T47D (cell line): ENCODE measurements at places on chromosomes 1 and 21.

- DNase-seq, result no peak
Observed at GRCh38 chr1:209038735-209039134, 544.8 kb upstream of the CAMK1G start.

GRCh38 chr1:218459878-218460711, 115.0 kb downstream of the TGFB2 start:
- peak; percentile 89 for DNase-seq

DNA sequence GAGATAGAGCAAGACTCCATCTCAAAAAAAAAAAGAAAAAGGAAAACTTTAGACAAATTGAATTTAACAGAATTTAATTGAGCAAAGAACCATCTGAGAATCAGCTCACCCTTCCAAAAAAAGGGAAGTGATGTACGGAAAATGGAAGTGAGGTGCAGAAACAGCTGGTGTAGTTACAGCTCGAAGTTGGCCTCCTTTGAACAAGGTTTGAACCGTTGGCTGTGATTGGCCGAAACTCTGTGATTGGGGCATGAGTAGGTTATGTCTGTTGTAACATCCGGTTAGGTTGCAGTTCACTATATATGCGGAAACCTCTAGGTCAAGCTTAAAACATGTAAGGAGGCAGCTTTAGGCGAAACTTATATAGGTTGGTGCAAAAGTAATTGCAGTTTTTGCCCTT, 97.9 kb upstream of the KIF26B start:
- no peak for DNase-seq

GRCh38 chr1:85692730-85693314, 15.4 kb downstream of the ZNHIT6 start:
- DNase-seq, result peak; percentile 53

DNA sequence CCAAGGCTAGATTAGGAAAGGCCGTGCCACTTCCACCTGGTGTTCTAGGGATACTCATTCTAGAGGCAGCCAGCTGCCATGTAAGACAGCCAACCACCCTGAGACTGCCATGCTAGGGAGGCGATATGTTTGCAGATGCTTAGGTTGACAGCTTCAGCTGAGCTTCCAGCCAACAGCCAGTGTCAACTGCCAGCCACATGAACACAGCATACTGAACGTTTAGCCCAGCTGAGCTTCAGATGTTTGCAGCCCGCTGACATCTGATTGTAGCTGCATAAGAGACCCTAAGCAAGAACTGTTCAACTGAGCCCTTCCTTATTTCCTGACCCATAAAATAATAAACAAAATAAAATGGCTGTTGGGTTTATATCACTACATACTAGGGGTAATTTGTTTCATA, 5.0 kb upstream of the KCNC4 start:
- DNase-seq, result no peak

DNA sequence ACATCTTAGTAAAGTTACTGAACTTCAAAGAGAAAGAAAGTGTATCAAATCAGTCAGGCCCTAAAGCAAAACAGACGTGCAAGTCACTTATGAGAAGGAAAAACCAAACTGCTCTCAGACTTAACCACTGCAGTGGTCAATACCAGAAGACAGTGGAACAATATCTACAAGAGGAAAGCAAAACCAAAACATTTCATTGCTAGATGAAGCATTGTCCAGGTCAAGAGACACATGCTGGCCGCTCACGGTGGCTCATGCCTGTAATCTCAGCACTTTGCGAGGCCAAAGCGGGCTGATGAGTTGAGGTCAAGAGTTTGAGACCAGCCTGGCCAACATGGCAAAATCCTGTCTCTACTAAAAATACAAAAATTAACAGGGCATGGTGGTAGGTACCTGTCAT, 82.0 kb upstream of the MROH9 start:
- no peak for DNase-seq

DNA sequence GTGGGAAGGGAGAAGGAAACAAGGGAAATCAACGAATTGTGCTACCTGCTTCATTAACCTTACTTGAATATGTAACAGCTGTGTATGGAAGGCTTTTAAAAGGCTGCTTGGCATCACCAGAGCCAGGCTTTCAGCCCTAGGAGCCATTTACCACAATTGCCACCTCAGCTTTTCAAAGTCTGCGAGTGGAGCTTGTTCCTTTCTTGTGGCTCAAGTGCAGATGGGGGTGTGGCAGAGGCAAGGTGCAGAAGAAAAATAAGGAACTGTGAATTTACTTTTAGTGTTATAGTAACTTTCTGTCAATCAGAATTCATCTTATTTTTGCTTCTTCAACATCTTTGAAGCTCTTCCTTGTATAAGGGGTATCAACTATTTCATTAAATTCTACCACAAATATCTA, 17.6 kb downstream of the CLCA2 start:
- DNase-seq, result no peak

DNA sequence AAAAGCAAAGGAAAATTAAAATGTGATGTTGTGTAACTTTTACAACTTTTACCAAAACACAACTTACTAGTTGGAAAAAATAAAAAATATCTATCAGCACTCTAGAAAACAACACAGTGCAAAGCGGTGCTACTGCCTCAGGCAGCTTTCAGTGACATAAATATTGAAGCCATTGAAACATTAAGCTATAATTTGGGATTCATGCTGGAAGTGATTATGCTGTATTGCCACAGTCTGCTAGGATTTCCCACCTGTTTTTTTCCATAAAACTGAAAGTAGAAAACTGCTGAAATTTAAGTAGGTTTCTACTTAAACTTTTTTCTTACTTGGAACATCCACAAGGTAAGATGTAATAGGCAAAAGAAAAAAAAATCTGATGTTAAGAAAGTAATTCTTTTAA, 674.4 kb downstream of the KCNT2 start:
- DNase-seq, result no peak

DNA sequence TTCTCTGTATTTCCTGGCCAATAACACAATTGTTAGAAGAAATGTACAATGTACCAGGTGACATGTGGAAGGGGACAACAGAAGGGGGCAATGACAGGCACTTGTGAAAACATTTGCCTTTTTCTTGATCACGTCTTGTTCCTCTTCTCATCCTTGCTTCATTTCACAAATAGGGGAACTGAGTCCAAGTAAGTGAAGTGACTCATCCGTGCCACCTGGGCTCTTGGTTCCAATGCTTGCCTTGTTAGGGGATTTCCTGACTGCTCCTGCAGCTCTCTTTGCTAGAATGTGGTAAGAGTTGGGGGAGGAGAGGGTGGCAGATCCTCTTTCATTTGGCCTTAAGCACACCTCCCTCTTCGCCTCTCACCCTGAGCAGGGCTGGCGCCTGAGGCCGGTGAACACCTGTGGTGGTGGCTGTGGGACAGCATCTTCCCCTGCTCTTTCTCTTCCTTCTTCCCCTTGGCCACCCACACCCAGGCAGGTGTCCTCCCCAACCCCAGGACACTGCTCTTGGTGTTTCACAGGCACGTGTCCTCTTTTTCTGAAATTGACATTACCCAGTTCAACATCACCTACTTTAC, 2.2 kb upstream of the RHEX start:
- DNase-seq, result peak; percentile 25

DNA sequence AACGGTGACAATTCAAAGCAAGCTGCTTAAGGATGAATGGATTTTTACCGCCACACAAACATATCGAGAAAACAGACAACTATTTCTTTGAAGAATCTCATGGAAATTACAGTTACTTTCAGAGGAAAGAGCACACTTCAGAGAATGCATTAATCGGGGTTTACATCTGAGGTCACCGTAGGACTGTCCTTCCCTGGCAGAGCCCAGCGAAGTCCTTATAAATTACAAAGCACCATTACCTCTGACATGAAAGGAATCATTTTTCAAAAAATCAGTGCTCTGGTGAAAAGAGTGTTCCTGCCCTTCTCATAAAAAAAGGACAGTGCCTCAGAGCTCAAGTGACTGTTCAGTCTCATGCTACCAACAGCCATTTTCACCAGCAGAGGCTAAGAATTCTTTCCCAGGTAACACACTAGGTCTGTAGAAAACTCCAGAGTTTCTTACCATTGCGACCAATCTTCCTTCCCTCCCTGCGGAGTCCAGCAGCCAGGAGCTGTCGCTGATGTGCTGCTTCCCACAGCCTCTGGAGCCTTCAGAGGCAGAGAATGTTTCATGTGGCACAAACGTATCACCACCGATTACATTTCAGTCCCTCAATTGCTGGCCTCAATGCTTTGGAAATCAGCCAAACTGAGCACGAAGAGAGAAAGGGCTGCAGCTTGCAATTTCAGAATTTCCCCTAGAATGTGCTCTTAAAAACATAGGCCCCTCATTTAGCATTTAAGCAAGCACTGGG, 75.4 kb downstream of the PLD5 start:
- DNase-seq, result no peak

DNA sequence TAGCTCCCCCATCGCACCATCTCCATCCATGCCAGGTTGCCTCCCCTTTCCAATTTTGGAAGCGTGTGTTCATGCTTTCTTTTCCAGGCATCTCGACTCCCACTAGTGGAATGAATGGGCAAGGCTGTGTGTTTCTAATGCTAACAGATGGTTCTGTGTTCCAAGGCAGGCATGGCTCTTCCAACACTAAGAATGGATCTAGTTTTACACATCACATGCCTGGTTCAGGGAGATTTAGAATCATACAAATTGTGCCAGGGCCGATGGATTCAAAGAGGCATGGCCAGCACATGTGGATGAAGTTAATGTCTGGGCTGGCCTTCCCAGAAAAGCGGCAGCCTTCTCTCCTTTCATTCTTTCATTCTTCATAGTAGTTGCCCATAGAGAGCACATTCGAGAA, 438.7 kb downstream of the PRDM2 start:
- peak; percentile 17 for DNase-seq

DNA sequence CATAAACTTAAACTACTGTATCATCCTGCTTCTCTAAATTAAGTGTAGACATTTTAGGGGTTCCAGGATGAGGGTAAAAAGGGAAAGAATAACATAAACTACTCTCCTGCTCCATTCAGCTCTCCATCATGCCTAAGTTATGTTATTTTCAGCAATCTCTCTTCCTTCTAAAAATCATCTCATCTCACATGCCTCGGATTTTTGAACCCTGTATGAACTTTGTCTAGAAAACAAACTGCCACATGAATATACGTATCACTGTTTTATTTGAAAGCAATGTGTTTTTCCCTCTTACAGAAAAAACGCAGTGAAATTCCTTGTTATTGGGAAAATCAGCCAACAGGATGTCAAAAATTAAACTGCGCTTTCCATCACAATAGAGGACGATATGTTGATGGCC, 32.6 kb downstream of the ZBED6 start:
- DNase-seq, result peak; percentile 14

GRCh38 chr1:174157157-174157806, 2.0 kb upstream of the RABGAP1L start:
- no peak for DNase-seq

DNA sequence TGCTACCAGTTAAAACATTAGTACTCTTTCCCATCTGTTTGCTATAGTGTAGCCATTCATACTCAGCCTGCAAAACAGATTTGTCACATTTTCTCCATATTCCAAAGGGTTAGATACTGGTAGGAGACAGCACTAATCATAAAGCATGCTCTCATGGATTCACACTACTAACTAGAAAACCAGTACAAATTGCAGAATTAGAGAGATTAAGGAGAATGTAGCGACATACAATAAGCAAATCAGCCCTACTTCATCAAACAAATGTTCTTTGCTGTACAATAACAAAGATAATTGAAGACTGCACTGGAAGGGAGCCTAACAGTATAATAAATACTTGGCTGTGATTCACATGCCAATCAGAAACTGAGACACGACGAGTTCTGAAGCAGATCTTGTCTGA, 368.0 kb upstream of the PRMT6 start:
- DNase-seq, result no peak

DNA sequence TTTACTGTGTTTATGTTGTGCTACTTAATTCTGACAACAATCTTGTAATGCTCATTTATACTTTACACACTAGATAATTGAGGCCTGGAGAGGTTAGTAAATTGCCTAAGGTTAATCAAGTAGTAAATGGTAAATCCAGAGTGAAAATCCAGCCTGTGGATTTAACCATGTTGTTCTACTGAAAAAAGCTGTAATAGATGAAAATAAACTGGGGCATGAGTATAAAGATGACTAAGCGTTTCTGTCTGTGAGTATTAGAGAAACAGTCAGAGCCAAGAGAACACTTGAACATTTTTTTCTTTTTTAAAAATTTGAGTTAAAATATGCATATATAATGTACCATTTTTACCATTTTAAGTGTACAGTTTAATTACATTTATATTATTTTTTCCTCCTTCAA, 47.9 kb upstream of the LEPR start:
- no peak for DNase-seq

DNA sequence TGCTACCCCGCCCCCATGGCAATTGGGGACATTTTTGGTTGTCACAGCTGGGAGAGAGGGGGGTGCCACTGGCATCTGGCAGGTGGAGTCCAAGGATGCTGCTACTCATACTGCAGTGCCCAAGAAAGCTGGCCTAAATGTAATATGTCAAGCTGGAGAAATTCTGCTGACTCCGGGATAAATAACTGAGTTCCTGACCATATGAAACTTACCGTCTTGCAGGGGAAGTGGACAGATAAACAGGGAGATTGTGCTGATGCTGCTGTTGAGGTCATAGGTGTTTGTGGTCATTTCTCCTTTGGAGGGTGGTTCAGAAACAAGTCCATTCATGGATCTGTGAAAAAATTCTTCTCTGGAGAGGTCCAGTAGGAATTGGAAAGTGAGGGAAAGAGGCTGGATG, 54.4 kb downstream of the KAZN start:
- DNase-seq, result no peak

- DNase-seq, result no peak
Observed at GRCh38 chr1:90400131-90400530, 317.0 kb downstream of the BARHL2 start.

DNA sequence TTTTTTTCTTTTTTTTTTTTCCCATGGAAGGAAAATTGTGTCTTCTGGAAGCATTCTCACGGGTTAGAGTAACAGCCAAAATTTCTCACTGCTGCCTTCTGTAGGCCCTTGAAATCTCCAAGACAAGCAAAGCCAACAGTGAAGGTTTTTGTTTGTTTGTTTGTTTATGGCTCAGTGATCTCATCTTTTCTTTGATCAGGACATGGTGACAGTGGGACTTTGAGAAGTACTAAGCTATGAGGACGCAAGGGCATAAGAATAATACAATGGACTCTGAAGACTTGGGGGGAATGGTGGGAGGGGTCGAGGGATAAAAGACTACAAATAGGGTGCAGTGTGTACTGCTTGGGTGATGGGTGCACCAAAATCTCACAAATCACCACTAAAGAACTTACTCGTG, 419.4 kb downstream of the PTPRC start:
- DNase-seq, result no peak
